Gastrocnemius medialis (tissue), 4 donors: ENCODE measurements at places on chromosomes 1 and 21. TPM values are rescaled to one million over a fixed set of nuclear protein-coding genes. Genes with fewer than 3 reads are reported as not detected.

The TMEM200B gene
- 1.8 TPM for total RNA-seq

The SMIM34 gene
- not detected for total RNA-seq

The KCNQ4 gene
- total RNA-seq: 3.8 TPM

The S100A4 gene
- total RNA-seq: 76.8 TPM

The FAM167B gene
- 2.3 TPM for total RNA-seq

The YY1AP1 gene
- total RNA-seq: 99.1 TPM

The MCOLN3 gene
- 0.19 TPM for total RNA-seq
